ENCODE measurements at places on chromosomes 4 and X.

GRCh38 chr4:7089213-7089986 lies 21.5 kb upstream of the GRPEL1 start:
- no peak for ATAC-seq

GRCh38 chrX:41314204-41314603 lies 19.8 kb upstream of the DDX3X start:
- no peak for ATAC-seq

GRCh38 chr4:3847211-3847940 lies 81.2 kb downstream of the ADRA2C start:
- no peak for ATAC-seq

DNA sequence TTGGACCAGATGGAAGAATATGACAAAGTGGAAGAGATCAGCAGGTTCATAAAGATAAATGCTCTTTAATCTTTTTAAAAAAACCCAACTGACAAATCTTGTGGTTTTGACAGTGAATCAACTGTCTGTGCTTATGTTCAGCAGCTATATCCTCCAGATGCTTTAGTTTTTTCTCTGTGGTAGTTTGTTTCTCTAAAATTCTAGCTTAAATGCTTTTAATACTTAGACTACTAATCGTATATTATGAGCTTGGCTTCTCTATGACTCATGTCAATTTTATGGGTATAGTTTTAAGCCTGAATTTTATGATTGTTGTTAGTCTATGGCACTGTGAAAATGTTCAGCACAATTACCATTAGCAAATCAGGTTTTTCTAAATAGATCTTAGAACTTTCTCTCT lies 12.9 kb downstream of the HHIP start:
- no peak for ATAC-seq

DNA sequence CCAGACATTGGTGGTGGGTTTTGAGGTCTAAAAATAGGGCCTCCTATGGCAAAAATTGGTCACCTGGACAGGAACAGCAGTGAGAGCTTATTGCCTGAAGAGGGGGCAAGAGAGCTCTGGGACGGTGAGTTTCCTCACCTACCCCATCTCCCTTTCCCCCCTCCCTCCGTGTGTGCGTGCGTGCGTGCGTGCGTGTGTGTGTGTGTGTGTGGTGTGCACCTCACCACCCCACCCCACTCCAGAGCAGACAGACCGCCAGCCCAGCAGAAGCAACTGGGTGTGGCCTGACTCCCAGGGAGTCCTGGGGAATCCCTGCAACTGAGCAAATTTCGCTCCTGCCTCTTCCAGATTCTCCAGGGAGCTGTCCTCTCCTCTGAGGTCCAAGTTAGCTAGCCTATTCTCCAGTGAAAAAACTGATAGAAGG lies 44.7 kb downstream of the PRPS1 start:
- ATAC-seq = peak; percentile 37

- ATAC-seq = no peak
Measured at GRCh38 chr4:39490322-39490721, 31.5 kb downstream of the LIAS start.

DNA sequence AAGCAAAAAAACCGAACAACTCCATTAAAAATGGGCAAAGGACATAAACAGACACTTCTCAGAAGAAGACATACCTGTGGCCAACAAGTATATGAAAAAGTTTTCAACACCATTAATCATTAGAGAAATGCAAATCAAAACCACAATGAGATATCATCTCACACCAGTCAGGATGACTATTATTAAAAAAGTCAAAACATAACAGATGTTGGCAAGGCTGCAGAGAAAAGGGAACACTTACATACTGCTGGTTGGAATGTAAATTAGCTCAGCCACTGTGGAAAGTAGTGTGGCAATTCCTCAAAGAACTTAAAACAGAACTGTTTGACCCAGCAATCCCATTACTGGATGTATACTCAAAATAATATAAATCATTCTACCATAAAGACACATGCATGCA lies 436.3 kb downstream of the KLHL13 start:
- ATAC-seq = no peak

- ATAC-seq = no peak
Measured at GRCh38 chrX:132612821-132613564, 124.2 kb upstream of the MBNL3 start.

DNA sequence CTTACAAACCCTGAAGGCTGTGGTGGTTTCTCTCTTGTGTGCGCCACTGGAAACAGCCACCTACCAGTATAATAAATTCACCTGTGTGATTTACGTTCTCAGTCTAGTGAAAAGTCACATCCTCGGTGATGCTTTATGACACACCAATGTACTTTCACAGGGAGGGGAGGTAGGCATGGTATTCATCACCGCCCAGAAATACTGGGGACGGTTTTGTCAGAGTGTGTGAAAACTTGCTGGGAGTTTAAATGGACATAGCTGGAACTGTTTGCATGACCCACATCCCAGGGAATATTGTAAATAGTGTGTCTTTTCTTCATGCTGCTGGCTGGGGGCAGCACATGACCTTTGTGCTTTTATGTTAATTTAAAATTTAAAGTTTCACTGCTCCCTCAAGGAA lies 421.8 kb downstream of the MAPK10 start:
- ATAC-seq = no peak

DNA sequence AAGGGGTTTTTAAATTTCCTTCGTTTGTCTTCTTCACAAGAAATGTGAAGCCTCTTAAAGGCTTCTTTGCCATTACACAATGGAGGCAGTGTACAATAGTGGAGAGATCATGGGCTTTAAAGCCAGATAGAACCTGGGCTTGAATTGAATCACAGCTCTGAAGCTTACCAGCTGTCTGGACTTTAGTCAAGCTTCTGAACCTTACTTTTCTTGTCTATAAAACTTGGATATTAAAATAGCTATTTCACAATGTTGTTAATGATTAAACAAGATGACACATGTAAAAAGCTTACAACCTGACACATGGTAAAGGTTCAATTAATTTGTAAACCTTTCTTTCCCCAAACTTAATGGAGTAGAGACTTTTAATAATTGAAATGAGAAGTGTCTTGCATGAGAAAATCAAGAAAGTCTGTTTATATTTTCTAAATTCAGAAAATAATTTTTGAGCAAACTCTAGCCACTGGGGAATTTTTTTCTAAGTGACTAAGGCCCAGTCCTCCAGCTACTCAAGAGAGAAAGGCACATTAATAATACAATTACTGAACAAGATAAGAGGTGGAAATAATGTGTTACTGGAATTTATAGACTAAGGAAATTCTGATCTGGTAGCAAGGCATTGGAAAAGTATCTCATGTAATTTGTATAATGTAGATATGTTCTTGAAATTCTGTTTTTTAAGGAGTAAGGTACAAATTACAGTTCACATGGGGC lies 21.7 kb upstream of the TBC1D8B start:
- no peak for ATAC-seq

DNA sequence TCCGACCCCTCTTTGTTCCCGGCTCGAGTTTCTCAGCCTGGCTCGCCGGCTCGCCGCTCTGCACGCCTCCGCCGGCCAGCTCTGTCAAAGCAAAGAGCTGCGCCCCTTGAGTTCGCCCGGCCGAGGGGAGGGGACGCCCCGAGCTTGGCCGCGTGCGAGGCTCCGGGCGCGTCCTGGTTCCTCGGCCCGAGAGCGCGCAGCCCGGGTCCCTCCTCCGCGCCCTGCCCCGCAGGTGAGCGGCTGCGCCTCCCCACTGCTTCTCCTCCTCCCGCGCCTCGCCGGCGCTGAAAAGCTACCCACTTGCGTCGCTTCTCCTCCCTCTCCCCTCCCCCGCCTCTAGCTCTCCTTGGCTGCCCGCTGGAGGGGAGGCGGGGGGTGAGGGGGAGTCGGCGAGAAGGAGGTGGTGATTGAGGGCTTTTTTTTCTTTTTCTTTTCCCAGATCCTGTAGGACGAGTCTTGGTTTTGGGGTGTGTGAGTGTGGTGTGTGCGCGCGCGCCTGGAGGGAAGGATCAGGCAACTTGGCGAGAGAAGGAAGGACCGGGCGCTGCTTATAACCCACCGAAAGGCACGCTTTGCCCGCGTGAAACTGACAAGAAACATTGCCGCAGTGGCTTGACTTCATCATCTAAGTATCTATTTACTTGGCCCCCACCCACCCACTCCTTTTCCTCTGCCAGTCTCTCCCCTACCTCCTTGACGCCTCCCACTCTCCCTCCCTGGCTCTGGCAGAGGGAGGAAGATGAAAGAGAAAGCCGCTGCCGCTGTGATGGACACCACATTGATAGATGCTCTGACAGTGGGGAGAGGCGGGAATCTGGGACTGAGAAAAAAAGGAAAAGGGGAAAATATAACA lies at the start of gene LEF1:
TSS of gene LEF1 (minus strand) at position 262 of the 853 bp plus-strand sequence. CDS start 1,165 bp downstream, outside the sequence.
- ATAC-seq = peak; percentile 34

- ATAC-seq = no peak
Measured at GRCh38 chrX:95762716-95763115, 921.9 kb upstream of the DIAPH2 start.

- ATAC-seq = peak; percentile 10
Measured at GRCh38 chr4:25860586-25861279, 2.1 kb downstream of the SEL1L3 start.

DNA sequence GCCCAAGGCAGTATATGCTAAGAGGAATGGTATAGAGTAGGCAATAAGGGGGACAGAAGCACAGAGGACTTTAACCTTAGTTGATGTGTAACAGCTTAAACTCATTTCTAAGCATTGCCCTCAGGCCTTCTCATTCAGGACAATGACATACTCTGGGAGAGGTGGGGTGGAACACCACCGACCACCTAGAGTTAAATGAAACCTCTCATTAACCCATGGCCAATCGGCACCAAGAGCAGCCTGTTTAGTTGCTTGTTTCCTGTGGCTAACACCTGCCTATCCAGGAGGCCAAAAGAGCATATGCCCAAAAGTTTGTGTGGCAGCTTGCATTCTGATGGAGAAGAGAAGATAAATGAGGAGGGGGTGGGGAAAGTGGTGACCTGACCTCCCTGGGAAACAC lies 88.7 kb upstream of the PLAC1 start:
- ATAC-seq = no peak

GRCh38 chr4:112185334-112185733 lies 40.1 kb downstream of the FAM241A start:
- no peak for ATAC-seq

- ATAC-seq = peak; percentile 64
Measured at GRCh38 chrX:46572340-46572936, 1.1 kb upstream of the CHST7 start.

GRCh38 chrX:124573468-124573867 lies 227.1 kb downstream of the SH2D1A start:
- no peak for ATAC-seq

DNA sequence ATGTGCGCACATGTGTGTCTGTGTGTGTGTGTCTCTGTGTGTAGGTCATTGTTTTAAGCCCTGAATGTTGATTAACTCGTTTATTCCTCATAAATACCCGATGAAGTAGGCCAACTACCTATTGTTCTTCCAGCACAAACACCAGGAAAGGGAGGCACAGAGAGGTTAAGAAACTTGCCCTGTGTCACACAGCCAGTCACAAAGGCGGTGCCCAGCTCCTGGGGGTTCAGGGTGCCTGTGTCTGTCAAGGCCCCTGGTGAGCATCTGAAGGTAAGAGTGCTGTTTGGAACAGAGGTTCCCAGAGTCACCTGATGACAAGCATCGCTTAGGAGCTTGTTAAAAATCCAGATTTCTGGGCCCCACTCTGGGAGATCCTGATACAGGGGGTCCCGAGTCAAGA lies 18.0 kb upstream of the SH3TC1 start:
- ATAC-seq = no peak

DNA sequence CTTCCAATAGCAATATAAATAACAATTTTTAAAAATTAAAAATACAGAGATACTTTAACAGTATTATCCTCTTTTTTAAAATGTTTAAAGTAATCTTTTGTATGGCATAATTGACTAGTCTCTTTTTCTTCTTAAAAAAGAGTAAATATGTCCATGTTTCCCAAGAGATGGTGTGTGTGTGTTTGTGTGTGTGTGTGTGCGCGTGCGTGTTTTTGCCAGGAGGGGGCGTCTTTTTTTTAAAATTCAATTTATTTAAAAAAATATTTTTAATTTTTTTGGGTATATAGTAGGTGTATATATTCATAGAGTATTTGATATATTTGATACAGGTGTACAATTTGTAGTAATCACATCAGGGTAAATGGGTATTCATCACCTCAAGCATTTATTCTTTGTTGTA lies 1073.7 kb downstream of the PCDH7 start:
- ATAC-seq = no peak

DNA sequence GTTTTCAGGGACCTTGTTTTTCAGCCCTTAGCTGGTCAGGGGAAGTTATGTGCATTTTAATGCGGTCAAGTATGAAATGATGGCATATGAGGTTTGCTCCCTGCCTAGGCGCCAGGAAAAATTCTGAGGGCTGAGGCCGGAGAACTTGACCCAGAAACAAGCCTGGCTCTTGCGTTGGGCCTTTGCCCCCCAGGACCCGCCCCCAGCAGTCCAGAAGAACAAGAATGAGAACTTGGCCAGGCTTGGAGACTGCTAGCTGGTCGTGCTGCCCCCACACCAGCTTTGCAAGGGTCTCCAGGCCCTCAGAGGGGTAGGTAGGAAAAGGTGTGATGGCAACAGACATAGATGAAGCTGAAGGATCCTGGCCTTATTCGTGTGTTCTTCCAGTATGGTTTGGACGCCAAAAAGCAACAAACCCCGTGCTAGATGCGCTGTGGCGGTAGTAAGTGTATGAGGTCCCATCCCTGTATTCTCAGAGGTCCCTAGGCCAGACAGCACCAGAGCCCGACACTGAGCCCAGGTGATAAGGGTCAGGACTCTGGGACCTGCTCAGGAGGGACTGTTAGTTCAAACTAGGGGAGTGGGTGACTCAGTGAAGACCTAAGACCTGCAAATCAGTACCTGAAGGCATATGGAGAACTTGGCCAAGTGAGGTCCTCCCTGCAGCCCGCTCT lies 10.5 kb downstream of the NKX3-2 start:
- no peak for ATAC-seq

GRCh38 chr4:128979934-128980333 lies 113.4 kb downstream of the SCLT1 start:
- no peak for ATAC-seq

DNA sequence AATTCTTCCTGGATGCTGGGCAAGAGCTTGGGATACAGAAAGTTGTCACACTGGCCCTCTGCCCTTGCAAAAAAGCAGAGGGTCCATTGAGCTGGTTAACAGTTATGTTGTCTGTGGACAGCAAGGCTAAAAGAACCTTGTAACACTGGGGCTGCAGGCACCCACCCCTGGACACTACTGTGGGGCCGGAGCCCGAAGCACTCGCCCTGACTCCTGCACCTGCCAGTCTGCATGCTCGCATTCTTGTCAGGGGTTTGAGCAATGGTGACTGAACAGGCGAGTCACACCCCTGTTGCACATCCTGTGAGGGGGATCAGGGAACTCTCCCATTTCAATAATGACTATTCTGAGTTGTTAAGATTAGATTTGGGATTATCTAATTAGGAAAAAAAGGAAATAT lies 23.6 kb downstream of the ADH4 start:
- no peak for ATAC-seq
